CD4-positive, alpha-beta T cell treated with Interleukin-17A for 1 hour (primary cell): ENCODE measurements at places on chromosomes 2 and 18.

GRCh38 chr18:49851624-49852023 lies 38.3 kb upstream of the ACAA2 start:
- no peak for DNase-seq

DNA sequence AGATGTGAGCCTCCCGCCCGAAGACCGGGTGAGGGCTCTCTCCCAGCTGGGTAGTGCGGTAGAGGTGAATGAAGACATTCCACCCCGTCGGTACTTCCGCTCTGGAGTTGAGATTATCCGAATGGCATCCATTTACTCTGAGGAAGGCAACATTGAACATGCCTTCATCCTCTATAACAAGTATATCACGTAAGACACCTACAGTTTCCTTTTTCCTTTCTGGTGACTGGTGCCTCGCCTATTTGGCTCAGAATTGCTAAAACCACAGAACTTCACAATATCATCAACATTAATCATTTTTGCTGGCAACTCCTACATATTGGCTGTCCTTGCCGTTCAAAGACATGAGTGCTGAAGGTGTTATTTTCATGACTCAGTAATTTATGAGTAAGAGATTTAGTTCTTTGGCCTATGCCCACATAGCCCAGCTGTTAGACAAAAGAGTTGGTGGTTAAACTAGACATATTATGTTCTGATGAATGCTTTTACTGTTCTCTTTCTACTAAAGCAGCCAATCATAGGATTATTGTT lies 2.2 kb downstream of the STAMBP start:
- DNase-seq = peak; percentile 62

DNA sequence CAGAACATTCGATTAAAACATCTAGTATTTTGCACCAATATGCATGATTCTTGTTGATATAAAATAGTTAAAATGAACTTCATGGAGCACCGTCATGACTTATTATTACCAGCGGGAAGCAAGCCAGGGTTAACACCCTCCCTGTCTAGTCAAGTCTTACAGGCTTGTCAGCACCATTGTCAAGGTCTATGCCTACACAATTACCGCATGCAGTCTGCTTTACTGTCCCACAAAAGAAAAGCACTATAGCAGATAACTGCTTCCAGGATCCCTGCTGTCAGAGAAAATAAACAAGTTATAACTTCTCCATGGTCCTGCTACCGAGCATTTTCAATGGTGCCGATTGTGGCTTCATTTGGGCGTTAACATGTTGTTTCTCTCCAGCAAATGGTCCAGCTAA lies 968.0 kb upstream of the FAM98A start:
- DNase-seq = no peak

DNA sequence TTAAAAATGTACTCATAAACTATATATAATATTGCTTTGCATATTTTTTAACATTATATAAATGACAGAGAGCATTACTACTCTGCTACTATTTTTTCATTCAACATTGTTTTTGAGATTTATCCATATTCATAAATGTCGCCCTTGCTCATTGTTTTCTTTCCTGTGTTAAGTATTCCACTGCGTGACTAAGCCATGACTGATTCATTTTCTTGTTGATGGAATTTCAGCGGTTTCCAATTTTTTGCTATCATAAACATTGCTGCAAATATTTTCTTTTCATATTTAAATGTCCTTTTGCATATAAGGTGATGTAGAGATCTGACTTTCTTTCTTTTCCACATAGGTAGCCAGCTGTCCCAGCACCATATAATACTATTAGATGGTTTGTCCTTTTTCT lies 57.6 kb downstream of the SFXN5 start:
- DNase-seq = no peak

GRCh38 chr2:206031162-206031784 lies 54.7 kb downstream of the INO80D start:
- DNase-seq = no peak

DNA sequence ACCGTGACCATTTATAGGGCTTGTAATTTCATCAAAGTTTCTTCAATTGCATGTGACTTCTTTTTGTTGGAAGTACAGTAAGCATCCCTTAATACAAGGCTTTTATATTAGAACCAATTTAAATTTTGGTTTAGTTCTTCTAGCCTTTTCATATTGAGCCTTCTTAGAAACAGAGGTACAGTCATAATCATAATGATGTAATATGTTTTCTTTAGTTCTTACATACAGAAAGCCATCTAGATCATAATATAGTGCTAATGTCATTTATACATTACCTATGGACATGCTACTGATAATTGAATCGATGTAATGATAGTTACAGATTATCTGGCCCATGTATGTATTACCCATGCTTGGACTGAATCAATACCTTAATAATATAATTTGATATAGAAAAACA lies 109.9 kb upstream of the OTX1 start:
- no peak for DNase-seq

- DNase-seq = no peak
Measured at GRCh38 chr2:229575569-229576315, 138.6 kb downstream of the DNER start.

DNA sequence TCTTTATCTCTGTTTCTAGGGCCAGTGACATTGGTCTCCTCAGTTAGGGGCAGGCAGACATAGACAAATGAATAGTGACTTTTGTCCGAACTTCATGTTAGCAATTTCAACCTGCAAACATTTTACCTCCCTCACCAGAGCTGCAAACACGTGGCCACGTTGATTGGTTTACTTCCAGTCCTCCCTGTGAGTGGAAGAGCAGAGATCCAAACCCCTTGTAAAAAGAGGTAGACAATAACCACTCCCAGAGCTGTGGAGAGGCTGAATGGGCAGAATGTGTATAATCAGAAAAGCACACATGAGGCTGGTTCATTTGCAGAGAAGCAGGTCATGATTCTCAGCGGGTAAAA lies 31.1 kb downstream of the CTIF start:
- no peak for DNase-seq

- no peak for DNase-seq
Measured at GRCh38 chr2:18980786-18981430, 377.5 kb downstream of the OSR1 start.

- no peak for DNase-seq
Measured at GRCh38 chr18:56240405-56240804, 398.0 kb downstream of the TXNL1 start.

- peak; percentile 51 for DNase-seq
Measured at GRCh38 chr18:45837283-45838070, 12.0 kb downstream of the SIGLEC15 start.

GRCh38 chr2:100278986-100279385 lies 43.3 kb downstream of the LONRF2 start:
- no peak for DNase-seq

GRCh38 chr18:26207937-26208336 lies 18.3 kb upstream of the TAF4B start:
- no peak for DNase-seq

DNA sequence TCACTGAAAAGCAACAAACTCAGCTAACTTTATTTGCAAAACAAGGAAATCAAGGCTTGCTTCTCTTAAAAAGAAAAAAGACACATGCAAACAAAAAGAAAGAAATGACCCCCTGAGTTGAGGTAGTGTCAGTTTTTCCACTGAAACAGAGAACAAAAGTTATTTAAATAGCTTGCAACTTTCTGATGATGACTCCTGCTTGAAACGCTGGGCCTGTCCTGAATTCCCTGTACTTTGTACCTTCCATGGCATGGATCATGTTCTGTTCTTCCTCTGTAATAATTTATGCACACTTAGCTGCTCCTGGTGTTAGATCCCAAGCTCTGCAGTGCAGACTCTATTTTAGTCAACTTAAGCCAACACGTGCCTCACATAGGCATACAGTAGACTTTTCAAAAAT lies 84.0 kb downstream of the SKA1 start:
- DNase-seq = no peak

- no peak for DNase-seq
Measured at GRCh38 chr18:47932190-47932589, 1.7 kb upstream of the SMAD2 start.

DNA sequence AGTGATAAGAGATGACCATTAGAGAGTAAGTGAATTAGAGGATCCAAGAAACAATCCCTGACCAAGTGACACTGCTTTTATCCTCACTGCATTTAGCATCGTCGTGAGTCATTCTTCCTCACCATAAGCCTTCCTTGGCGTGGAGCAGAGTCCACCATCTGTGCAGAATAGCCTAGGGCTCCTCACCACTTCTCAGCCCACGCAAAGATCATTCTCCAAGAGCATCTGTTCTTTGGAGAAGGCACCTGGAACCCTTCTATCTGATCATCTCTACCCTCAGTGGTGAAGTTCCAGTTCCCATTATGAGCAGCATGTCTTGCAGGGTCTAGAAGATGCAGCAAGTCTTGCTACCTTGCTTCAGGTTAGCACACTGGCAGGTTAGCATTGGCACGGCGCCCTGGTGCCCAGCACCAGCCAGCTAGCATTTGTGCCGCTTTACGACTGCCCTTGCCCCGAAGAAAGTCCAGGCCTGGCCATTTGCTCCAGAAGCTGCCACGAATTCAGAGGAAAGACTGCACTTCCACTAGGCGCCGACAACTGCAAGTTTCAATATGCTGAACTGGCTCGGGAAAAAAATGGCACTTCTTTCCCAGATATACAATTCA lies 225.8 kb downstream of the TTC32 start:
- no peak for DNase-seq

GRCh38 chr2:207510148-207510547 lies 19.6 kb upstream of the CREB1 start:
- no peak for DNase-seq

GRCh38 chr2:193240752-193241151 lies 1046.0 kb upstream of the TMEFF2 start:
- no peak for DNase-seq
